ENCODE measurements at places on chromosomes 3 and 15.

- no peak for DNase-seq
Measured at GRCh38 chr15:77753281-77753873, 120.7 kb upstream of the LINGO1 start.

DNA sequence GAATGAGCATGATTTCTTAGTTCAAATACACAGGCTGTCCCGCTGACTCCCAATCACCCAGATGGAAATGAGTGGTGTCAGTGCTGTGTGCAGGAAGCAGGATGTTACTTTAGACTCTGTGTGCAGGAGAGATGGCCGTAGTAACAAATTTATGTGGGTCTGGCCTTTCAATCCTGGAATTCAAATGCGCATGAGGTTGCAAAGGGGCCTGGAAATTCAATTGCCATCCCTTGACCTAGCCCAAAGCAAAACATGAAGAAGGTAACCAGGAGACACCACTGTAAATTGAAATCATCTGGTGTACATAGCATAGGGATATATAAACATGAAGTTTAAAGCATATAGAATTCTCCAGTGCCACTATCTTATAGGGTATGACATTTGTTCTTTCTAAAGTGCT, 33.2 kb downstream of the GREM1 start:
- DNase-seq, result no peak

GRCh38 chr3:9697892-9698291, 5.7 kb upstream of the CPNE9 start:
- no peak for DNase-seq

DNA sequence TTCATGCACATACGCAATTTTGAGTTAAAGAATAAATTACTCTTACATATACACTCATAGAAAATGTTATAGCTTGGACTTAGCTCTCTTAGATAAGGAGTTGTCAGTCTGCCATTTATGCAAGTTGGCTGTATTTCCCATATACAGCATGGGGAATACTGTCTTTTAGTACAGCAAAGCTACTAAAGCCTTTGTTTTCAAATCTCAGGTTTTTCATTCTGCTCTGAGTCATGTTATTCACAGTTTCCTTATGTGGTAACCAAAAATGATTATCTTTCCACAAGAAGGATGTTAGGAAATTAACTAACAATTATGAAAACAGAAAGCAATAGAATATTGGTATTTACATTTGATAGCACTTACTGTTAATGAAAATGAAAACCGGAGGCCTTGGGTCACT, 4.3 kb upstream of the TIPARP start:
- no peak for DNase-seq

- no peak for DNase-seq
Measured at GRCh38 chr3:24835510-24835909, 340.9 kb upstream of the THRB start.

DNA sequence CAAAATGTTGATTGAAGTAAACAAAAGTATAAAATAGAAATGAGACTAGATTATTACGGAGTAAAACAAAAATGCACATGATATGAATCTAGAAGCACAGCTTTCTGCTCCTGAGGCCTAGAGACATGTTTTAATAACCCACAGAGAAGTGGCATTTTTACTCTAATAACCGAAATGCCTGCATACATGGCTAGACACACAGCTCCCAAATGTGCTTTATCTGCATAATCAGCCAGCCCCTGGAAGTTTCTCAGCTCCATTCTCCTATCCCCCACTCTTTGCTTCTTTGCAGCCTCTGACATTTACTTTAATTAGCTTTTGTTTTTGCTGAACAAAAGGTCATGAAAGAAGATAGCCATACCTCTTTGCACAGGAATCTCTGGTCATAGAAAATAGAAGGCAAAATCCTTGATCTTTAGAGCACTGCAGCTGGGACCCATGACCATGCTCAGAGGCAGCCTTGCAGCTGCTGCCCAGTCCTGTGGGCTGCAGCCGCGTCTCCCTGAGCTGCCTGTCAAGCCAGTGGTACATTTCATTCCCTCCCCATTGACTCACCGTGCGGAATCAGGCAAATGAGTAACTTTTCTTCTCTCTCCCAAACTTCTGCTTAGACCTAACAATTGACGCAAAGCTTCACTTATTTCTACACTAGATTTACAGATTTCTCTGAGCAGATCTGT, at the start of gene VEPH1:
Gene VEPH1, minus strand, starts transcription at position 501 of the 680 bp plus-strand sequence. CDS start 8,067 bp downstream, outside the sequence.
- DNase-seq, result no peak

GRCh38 chr3:46865031-46865507, 1.8 kb upstream of the MYL3 start:
- no peak for DNase-seq

GRCh38 chr15:42499858-42500609, 4.6 kb downstream of the SNAP23 start:
- no peak for DNase-seq

DNA sequence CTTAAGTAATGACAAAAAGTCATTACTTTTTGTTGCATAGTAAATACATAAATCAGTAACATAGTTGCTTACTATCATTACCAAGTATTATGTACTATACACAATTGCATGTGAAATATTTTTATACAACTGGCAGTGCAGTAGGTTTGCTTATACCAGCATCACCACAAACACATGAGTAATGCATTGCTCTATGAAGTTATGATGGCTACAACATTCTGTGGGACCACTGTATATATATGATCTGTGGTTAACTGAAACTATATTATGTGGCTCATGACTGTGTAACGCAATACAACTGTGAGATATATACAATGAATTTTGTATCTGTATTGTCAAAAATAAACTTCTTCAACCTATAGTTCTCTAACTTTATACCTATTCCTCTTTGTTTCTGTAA, 113.7 kb upstream of the RBMS3 start:
- no peak for DNase-seq

- DNase-seq, result no peak
Measured at GRCh38 chr3:41194701-41195100, 4.6 kb upstream of the CTNNB1 start.
